ENCODE measurements at places on chromosomes 5 and 9.

DNA sequence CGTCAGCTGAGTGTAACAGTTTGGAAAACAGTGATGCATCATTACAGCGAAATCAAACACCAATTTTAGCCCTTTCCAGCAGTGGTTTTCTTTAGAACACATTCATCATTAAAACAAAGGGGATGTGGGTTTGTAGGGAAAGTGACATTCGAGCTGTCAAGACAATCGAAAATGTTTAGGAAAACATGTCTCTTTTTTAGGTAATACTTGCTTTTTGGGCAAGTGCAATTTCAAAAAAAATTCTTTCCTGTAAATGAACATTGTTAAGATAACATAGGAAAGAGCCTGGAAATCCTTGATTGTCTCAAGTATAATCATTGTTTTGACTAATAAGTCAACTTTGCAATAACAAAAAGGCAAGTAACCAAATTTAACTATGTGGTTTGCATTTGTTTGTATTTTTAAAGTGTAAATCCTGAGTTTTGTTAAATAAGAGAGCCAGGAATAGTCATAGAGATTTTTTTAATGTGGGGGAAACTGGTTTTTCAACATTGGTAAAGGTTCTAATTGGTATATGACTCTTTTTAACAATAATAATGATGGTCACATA lies 182.5 kb downstream of the TTLL11 start:
- DNase-seq, result no peak

DNA sequence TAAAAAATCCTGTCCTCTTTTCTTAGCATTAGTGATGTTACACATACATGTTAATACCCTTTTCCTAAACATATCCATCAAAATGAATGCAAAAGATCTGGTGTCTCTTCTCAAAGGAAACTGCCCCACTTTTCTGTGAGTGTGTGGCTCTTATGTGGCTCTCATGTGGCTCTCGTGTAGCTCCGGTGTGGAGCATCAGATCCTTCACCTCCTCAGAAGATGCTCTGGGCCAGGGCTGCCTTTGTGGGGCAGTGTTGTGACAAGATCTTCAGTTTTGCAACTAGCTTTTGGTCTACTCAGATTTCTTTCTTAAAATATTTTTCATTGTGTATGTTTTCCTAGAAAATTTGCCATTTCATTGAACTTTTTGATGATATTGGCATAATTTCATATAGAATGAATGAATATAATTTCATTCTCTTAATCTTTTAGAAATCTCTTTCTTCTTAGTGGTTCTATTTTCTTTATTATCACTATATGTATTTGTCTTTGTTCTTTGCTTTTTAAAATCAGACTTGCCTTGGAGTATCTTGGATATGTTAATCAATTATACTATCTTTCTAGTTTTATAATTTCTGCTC lies 19.4 kb downstream of the GARNL3 start:
- DNase-seq, result peak; percentile 44

DNA sequence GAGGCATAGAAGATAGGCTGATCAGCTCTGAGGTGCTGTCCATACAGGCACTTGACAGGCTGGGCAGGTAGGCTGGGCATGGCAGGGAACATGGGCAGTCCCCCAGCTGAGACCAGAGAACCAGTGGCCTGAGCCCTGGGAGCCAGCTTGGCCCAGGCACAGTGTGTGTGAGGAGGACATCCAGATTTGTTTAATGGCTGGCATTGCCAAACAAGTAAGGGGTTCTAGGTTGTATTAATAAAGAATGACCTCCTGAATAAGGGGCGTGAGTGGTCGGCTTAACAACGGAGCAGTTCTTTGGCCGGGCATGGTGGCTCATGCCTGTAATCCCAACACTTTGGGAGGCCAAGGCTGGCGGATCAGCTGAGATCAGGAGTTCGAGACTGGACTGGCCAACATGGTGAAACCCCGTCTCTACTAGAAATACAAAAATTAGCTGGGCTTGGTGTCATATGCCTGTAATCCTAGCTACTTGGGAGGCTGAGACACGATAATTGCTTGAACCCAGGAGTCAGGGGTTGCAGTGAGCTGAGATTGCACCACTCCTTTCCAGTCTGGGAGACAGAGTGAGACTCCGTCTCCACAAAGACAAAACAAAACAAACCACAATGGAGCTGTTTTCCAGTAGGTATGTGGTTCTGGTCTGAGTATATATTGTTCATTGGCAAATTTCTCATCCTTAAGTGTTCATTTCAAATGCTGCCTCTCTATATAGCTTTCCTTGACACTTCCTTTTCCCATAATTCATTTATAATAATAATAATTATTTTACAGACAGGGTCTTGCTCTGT lies 56.2 kb downstream of the ANGPTL2 start:
- no peak for DNase-seq

GRCh38 chr9:136093995-136094881 lies 851 bp downstream of the NACC2 start:
- peak; percentile 64 for DNase-seq

DNA sequence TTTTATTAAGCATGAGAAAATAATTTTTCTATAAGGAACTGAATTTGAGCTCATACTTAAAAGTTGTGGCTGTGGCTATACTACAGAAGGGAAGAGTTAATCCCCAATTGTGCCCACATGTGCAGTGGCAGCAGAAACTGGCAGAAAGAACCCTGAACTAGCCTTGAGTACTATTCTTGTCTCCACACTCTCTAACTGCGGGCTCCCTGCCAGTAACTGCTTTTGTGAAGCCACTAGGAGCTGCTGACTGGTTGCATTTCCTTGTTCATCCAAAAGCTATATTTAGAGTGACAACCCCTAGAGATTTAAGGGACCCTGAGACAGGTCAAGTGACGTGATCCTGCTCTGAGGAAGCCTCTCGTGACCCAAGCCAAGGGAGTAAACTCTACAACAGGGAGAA lies 238.6 kb downstream of the ELAVL2 start:
- no peak for DNase-seq

- DNase-seq, result no peak
Observed at GRCh38 chr5:121963392-121963791, 1.6 kb downstream of the SRFBP1 start.

DNA sequence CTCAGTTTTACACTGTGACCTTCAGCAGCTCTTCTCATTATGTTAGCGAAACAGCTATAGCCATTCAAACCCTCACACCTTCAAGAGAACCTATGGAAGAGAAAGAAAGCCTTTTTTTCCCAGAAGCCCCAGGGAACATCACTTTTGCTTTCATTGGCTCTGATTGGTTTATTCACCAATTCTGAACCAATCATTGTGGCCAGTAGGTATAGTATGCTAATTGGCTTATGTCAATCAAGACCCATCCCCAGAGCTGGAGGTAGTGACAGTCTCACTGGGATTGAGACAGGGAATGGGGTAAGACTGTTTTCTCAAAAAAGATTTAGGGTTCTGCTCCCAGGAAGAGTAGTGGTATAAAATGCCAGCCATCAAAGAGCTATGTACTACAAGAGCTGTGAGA lies 74.1 kb upstream of the FSD1L start:
- no peak for DNase-seq

GRCh38 chr9:132002643-132003318 lies 76.9 kb downstream of the MED27 start:
- no peak for DNase-seq

- DNase-seq, result peak; percentile 33
Observed at GRCh38 chr9:136700959-136701667, 11.3 kb upstream of the DIPK1B start.
